ENCODE measurements at places on chromosomes 11 and 22.

DNA sequence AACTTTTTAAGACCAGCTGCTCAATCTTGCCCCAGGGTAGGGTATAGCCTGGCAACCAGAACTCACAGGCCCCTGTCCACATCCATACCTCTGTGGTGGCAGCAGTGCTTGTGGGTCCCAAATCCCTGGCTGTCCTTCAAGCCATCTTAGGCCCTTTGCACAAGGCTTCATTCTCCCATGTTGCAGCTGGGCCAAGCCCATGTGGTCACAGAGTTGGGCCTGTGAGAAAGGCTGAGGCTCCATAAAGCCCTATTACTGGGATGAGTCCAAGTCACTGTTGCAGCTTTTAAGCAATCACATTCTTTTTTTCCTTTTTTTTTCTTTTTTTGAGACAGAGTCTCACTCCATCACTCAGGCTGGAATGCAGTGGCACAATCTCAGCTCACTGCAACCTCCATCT is 47.9 kb upstream of the SLC25A1 start:
- no peak for DNase-seq

DNA sequence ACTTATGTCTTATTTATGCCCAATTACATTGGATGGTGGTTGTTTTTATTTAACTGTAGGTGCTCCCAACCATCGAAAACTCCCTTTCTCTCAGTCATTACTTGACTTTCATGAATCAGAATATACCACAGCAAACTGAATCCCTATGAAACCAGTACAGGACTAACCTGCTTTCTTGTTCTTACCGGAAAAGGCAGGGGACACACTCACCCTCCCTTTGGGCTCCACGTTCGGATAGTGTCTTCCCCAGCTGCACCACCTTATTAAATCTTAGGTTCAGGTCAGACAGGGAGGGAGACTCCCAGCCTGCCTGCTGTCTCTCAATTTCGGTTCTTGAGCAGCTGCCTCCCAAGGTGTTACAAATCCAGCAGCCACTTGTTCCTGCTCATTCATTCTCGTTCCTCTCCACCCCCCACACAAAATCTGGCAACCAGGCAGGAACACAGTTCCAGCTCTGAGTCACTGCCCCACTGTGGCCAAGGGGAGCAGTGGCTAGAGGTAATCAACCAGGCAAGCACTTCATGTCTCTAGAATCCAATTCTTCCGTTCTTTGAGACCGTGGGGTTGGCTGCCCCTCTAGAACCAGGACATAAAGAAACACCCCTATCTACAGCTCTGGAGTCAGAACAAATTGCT is 133.0 kb downstream of the PLEKHA7 start:
- DNase-seq, result no peak

DNA sequence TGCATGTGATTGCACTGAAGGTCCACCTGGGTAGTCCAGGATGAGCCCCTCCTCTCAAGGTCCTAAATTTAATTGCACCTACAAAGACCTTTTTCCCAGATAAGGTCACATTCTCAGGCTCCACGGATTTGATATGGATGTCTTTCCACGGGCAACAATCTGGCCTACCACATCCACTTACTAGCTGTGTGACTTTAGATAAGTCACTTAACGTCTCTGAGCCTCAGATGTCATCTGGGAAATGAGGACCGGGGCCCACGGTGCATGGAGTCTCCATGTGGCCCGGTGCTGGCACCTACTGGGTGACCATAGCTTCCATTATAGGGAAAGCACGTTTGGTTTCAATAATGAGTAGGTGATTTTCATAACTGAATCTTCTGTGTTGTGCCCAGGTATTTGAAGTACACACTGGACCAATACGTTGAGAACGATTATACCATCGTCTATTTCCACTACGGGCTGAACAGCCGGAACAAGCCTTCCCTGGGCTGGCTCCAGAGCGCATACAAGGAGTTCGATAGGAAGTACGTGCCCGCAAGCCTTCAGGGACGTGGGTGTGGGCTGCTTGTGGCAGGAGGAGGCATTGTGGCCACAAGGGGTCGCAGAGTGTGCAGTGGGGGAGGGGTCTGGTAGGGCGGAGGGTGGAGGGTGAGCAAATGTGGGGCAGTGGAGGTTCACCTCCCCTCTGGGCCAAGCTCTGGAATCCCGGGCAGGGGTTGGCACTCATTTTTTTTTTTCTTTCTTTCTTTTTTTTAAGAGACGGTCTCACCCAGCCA is 55.7 kb downstream of the ARHGAP8 start:
- DNase-seq, result no peak

DNA sequence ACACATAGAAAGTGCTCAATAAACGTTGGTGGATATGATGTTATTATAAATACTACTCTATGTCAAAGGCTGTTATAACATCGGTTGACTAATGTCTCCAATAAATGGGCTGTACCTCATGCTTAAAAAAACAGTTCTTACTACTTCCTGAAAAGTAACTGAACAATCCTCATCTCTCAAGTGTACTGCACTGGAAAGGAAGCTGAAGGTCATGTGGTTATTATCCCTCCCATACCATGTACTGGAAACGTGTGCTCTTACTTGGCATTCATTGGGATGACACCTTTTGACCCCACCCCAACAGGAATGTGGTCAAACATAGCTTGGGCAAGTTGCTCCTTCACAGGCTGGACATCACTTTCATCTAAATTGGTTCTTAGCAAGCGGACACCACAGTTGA is 10.6 kb downstream of the RTCB start:
- no peak for DNase-seq

- no peak for DNase-seq
These were observed 90.7 kb downstream of the PPP6R3 start for GRCh38 chr11:68551223-68551622.

- peak; percentile 24 for DNase-seq
These were observed 34.5 kb upstream of the ANO3 start for GRCh38 chr11:26297189-26297975.

DNA sequence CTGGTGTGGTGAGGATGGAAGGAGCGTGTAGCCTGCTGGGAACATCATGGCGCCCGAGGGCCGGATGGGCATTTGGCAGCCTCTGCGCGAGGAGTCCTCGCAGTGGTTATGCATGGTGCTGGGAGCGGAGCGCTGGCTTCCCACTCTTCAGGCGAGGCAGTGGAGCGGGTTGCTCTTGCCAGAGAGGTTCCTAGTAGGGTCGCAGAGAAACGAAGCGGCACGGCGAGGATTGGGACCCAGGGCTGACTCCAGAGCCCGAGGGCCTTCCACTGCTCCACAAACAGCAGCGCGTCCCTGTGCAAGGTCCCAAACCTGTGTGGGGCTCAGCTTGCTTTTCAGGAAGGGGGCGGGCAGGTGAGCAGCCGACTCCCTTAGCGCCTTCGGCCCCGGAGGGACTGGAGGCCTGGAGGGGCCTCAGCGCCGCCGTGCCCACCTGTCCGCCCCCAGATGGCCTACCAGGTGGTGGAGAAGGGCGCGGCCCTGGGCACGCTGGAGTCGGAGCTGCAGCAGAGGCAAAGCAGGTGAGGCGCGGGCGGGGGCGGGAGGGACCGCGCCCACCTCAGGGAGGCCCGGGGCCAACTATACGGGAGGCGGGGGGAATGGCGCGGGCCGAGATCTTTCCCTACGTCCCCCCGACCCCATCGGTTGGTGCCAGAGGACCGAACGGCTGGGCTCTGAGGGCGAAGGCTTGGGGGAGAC is 7.2 kb downstream of the ATG16L2 start:
- peak; percentile 29 for DNase-seq

DNA sequence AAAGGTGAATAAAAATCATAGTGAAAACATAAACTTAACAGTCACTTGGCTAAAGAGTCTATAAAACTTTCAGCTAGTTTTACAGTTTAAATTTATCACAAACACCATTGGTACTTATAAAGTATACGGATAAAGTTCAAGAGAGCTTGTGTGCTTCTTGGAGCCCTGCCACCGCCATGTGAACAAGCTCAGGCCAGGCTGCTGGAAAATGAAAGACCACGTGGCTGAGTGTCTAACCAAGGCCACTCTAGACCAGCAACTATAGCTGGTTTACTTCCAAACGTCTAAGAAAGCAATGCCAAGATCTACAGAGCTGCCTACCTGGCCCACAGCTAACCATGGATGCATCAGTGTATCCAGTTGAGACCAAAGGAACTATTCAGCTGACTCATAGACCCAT is 66.3 kb upstream of the API5 start:
- DNase-seq, result no peak
